ENCODE measurements at places on chromosomes 4 and X. TPM values are rescaled to one million over a fixed set of nuclear protein-coding genes. Genes with fewer than 3 reads are reported as not detected.

- DNase-seq = no peak
- no peaks in the 10 kb centered on the region for H3K36me3 ChIP-seq
- peaks cover 2% of the 10 kb centered on the region for H3K4me1 ChIP-seq
- no peak overlapping the region for H3K4me3 ChIP-seq
Observed at GRCh38 chr4:145867406-145867805, 71.2 kb downstream of the ZNF827 start.

- no peaks in the 10 kb centered on the region for H3K27me3 ChIP-seq
- H3K4me1 ChIP-seq = no peaks in the 10 kb centered on the region
- H3K4me3 ChIP-seq = no peak overlapping the region
- DNase-seq = no peak
- H3K36me3 ChIP-seq = no peaks in the 10 kb centered on the region
- H3K27ac ChIP-seq = no peak overlapping the region
Observed at GRCh38 chr4:37679301-37679700, 6.9 kb downstream of the RELL1 start.

DNA sequence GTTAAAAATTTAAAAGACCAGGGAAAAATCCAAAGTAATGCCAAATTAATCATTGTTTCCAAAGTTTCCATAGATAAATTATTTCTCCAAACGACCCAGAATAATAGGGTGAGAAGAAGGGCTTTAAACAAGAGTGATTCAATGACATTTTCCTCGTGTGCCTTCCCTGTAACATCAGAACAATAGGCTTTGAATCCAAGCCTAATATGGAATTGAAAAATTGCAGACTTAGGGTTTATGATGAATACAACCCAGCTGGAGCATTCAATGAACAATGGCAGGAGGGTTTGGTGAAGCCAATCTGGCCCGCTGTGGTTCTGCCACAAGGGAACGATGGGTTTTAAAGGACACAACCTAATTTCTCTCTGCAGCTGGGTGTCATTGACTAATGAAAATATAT, 94.2 kb downstream of the CBLL2 start:
- DNase-seq = no peak
- no peak overlapping the region for H3K27ac ChIP-seq
- no peaks in the 10 kb centered on the region for H3K27me3 ChIP-seq
- H3K36me3 ChIP-seq = no peaks in the 10 kb centered on the region

DNA sequence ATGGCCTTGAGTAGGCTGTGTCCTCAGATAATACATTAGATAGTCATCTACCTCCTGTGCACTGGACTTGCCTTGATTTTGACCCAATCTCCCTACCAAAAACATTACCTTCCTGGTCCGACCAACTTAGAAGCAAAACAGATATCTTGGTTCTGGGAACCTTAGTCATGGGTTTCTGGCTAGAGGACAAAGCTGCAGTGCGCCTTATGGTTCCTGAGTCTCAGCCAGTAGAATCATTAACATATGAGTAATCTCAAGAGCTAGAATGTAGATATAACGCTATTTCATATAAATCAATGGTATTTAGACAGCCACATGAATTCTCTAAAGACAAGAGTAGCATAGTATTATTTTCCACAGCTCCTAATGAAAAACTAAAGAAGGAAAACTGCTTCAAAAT, 83.1 kb downstream of the GRIA3 start:
- no peak overlapping the region for H3K4me3 ChIP-seq
- no peak for DNase-seq
- H3K27me3 ChIP-seq = no peaks in the 10 kb centered on the region

DNA sequence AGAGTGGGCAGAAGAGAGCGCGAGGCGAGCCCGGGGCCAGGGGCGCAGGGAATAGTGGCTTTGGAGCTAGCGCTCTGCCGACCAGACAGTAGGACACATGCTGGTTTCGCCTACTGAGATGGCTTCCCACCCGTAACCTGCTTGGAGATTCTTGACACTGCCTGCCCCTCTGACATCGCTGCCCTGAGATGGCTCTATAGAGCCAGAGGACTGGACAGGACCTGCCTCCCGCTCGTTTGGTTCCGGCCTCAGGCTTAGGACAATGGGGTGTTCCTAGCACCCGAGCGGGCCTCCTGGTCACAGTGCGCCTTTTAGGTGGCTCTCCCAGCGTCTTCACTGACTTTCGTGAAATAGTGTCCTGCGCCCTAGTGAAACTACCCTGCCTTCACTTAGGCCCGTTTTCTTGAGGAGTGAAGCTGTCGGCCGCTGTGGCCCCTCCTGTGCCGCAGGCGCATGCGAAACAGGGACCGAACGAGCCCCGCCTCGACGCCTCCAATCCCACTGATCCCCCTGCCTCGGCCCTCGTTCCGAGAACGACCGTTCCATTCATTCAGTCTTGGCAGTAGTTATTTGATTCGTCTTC, 608 bp downstream of the TAF1 start:
- H3K4me3 ChIP-seq = peak overlapping the region; percentile 68
- no peaks in the 10 kb centered on the region for H3K36me3 ChIP-seq
- no peaks in the 10 kb centered on the region for H3K27me3 ChIP-seq
- DNase-seq = peak; percentile 27

AFM gene
- polyA plus RNA-seq = not detected

GRCh38 chr4:76894537-76895255, 3.2 kb downstream of the SOWAHB start:
- DNase-seq = peak; percentile 8
- no peaks in the 10 kb centered on the region for H3K4me1 ChIP-seq
- H3K27ac ChIP-seq = no peak overlapping the region
- no peaks in the 10 kb centered on the region for H3K36me3 ChIP-seq
- no peak overlapping the region for H3K4me3 ChIP-seq

- H3K27ac ChIP-seq = no peak overlapping the region
- H3K36me3 ChIP-seq = no peaks in the 10 kb centered on the region
- peaks cover 3% of the 10 kb centered on the region for H3K27me3 ChIP-seq
- no peaks in the 10 kb centered on the region for H3K4me1 ChIP-seq
- peak; percentile 42 for DNase-seq
- H3K4me3 ChIP-seq = peak overlapping the region; percentile 85
Observed at GRCh38 chr4:127623797-127624083, 9.0 kb upstream of the INTU start.

TCEAL4 gene
- polyA plus RNA-seq = 47.3 TPM

DNA sequence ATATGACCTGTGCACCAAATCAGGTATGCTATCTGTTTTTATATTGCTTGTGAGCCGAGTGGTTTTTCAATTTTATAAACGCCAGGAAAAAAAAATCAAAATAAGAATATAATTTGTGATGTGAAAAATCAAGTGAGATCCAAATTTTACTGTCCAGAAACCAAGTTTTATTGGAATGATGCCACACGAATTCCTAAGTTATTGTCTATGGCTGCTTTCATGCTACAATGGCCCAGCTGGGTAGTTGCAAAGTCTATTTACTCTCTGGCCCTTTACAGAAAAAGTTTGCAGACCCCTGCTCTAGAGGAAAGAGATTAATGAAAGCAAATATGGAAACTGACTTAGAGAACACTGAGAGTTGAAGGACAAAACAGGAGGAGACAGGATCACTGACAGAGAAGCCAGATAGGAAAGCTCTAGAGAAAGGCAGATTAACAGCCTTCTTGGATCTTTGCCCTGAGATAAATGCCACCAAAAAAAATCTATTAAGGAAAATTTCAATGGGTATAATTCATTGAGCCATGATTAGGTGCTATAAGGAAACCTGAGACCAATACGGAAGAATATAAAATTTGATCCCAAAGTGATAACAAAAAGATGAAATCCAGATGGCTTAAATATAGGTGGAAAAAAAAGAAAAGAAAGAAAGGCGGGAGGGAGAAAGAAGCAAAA, 29.8 kb downstream of the PRSS12 start:
- no peaks in the 10 kb centered on the region for H3K27me3 ChIP-seq
- H3K36me3 ChIP-seq = peaks cover 5% of the 10 kb centered on the region
- no peak overlapping the region for H3K27ac ChIP-seq
- DNase-seq = no peak

FGD1 gene
- polyA plus RNA-seq = 4.3 TPM

DNA sequence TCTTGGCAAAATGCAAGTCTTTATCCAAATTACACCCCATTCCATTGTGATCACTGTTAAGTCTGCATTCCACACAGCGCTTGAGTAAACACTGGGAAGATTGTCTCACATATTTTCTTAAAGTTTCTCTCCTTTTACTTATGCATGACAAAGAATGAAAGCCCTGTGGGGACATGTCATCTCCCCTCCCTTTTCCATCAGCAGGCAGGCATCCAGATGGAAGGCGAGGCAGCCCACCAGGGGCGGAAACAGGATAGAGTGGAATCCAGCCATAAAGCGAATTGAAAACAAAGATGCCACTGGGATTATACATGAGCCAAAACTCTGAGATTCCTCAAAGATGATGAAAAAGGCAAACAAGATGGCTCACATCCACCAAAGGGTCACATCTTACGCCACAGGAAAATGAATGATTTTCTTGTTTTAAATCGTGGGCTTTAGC, 78.2 kb downstream of the AFAP1 start:
- H3K4me3 ChIP-seq = no peak overlapping the region
- H3K27ac ChIP-seq = peak overlapping the region; percentile 69
- peaks cover 19% of the 10 kb centered on the region for H3K4me1 ChIP-seq

TEX13C gene
- not detected for polyA plus RNA-seq

All from fibroblast of lung (primary cell).